Fibroblast of skin of left biceps (primary cell): ENCODE measurements at places on chromosomes 3 and 15.

- no peak for DNase-seq
These were observed 5.1 kb upstream of the SLC25A38 start for GRCh38 chr3:39378088-39378487.

- no peak for DNase-seq
These were observed 314.8 kb upstream of the CTDSPL start for GRCh38 chr3:37546876-37547275.

GRCh38 chr3:22156868-22157267 is 405.9 kb upstream of the ZNF385D start:
- no peak for DNase-seq

- DNase-seq: no peak
These were observed 9.2 kb downstream of the SH2D7 start for GRCh38 chr15:78101423-78102105.

DNA sequence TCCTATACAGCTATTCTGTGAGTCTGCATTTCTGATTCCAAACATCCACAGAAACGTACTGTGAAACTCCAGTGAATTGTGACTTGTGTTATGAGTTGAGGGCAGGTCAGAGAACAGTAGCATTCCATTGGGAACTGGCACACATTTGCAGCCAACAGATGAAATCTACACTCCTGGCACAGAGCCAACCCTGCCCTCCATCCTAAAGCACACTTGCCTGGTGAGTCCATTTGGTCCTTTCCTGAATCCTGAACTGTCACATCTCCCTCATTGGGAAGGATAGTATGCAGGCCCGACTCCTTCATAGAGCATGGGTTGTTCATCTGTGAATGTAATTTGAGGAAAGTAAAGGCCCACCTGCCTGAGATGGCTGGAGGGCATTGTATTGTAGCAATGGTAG is 314.3 kb upstream of the RASGRP1 start:
- DNase-seq: no peak

DNA sequence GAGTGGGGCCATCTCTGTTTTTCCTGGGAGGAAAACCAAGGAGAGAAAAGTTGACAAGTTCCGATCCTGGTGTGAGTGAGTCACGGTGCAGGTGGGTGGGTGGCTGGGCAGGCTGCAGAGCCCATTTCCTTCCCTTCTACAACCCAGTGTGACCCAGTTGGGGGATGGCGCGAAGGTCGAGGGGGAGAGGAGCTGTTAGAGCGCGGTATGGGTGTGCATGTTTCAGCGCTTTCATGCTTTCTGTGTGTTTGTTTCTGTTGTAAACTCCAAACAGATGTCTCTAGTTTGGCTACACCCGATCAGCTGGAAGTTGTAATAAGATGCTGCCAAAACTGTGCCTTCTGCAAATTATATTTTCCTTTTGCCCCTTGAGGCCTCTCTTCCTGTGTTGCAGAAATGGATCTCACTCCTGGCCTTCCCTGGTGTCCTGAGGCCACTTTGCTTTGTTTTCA is 3.8 kb downstream of the FAM43A start:
- DNase-seq: no peak

DNA sequence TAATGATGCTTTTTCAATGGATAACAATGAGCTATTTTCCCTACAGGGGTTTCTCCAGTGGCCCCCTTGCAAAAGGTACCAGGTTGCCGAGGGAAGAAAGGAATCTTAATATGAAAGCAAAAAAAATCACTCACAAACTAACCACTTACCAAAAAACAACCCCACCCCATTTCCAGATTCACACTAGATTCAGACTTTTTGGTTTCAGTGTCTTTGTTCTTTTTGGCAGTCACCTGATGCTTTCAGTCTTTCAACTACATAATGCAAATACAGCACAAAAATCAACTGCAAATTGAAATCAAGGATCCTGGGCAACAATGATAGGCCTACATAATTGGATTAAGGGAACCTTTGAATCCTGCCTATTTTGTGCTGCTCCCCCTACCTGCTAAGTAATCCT is 71.1 kb upstream of the RAP2B start:
- no peak for DNase-seq

- no peak for DNase-seq
These were observed 332.9 kb upstream of the TGFBR2 start for GRCh38 chr3:30273304-30274072.

DNA sequence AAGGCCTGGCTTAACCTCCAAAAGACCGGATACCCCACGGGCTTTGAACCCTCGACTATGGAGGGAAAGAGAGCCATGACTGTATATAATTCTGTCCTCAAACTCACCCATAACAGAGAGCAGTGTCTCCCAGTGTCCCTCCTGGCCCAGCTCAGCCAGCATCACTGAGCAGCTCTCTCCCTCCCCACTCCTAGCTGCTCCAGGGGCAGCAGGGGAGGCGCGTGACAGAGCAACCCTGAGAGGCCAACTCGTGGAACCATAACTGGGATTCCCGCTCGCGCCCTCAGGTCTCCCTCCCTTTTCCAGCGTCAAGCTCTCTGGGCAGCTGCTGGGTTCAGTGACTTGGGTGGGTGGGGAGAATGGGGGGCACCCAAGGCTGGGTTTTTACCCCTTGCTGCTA is 561 bp upstream of the CPLX3 start:
- no peak for DNase-seq

DNA sequence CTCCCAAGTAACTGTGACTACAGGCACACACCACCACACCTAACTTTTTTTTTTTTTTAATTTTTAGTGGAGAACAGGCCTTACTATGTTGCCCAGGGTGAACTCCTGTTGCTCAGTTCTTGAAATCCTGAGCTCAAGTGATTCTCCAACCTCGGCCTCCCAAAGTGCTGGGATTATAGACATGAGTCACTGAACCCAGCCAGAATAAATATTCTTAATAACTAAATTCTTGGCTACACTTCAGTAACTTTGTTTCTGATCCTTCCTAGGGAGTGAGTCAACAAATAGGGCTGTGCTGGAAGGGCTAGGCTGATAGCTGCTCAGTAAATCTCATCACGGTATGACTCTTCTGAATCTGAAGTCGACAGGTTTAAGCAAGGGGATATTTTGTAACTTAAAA is 56.6 kb downstream of the P3H2 start:
- DNase-seq: peak; percentile 86

DNA sequence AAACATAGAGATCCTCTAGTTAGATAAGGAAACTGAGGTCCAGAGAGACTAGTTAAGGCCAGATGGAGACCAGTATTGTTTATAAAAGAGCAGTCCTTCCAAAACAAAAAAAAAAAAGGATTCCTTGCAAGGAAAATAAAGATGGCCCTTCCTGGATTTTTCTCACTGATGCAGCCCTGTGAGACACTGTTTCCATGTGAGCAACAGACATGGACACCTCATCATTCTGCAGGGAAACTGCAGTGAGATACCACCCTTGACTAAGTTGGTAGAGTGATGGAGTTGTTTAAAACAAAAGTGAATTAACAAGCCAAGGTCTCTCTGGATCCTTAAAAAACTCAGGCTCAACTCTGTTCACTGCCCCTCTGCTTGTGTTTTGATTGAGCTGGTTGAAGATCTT is 65.6 kb upstream of the MYZAP start:
- DNase-seq: no peak

GRCh38 chr15:75738014-75738646 is 25.5 kb upstream of the CSPG4 start:
- DNase-seq: no peak

DNA sequence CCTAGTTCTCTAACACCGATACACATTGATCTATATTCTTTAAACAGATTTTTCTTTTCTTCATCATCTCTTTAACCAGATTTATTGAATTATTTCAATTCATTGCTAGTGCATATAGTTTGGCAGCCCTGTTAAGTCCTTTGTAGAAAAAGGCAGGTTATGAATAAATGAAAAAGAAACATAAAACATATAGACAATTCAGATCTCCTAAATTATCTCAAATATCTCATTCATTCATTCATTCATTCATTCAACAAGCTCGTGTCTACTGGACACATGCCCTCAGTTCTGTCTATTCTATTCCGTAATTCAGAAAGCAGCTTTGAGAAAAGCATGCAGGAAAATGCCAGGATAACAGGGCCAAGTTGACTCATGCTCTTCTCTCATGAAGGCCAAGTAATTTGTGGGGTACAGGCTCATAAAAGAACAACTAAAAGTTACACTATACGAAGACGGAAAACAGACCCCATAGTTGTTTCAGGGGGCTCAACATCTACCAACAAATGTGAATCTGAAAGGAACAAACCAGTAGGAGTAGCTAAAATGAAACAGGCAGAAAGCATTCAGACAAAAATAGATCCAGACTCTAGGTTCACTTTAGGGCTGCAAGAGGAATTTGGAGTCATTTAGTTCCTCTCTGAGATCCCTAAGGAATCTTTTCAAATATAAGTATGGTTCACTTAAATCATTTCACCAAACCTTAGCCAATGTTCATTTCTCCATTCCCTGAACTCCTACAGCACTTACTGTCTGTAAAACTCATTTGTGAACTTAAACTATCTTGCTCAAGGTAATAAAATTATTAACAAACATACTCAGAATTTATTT is 7.5 kb downstream of the ZNF148 start:
- no peak for DNase-seq

DNA sequence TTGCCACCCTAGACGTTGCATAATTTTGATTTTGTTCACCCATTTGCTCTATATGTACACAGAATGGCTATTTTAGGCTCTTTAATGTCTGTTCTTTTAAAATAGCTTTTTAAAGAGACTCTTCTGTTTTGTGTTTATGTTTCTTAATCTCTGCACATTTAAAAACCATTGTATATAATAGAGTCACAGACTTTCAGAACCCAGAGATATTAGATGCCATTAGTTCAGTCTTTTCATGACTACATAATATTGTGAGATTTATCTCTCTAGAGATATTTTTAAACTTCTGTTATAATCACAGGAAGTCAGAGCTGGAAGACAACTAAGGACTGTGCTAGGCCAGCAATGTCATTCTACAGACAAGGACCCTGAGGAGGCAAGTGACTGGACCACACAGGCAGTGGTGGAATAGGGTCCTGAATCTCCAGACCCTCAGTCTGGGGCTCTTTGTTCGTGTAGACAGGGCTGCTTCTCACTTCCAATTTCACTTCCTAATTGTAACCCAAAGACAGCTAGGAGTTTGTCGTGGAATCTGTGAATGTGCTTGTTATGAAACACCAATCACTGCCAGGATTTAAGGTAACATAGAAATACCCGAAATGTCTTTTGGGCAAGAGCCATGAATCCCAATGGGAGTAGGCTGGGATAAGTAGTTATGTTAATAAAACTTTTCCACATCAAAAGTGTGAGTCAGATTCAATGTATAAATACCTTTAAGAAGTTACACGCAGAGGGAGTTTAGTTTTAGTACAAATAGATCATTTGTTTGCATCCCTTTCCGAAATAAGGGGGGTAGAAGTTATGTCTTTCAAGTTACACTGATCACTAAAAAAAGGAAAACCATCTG is 165.2 kb upstream of the ROPN1 start:
- no peak for DNase-seq

DNA sequence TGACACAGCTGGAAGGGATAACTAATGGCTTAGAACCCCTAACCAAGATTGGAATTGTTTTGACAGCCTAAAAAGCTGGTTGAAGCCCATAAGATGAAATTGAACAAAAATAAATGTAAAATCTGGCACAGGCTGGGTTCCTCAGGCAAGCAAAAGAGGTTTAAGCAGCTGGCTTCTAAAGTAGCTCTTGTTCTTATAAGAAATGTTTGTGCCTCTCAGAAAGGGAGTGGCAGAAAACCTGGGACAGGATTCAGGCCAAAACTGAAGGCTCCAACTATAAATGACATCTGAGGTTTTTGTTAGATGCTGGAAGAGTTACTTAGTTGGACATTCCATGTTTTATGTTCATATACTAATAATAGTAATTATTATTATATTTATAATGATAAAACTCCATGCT is 378.3 kb downstream of the CNTN4 start:
- no peak for DNase-seq

- no peak for DNase-seq
These were observed 60.4 kb upstream of the ATP2B2 start for GRCh38 chr3:10565814-10566213.

DNA sequence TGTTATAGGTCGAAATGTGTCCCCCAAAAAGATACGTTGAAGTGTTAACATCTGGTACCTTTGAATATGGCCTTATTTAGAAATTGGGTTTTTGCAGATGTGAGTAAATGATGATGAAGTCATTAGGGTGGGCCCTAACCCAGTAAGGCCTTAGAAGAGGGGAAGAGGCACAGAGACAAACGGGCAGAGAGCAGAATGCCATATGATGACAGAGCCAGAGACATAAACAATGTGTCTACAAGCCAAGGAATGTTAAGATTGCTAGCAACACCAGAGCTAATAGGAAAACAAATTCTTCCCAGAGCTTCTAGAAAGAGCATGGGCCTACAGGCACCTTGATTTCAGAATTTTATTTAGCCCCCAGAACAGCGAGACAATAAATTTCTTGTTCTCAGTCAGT is 693.1 kb upstream of the NECTIN3 start:
- no peak for DNase-seq

- no peak for DNase-seq
These were observed 123.9 kb downstream of the FEZF2 start for GRCh38 chr3:62249484-62249776.

GRCh38 chr3:152056987-152057386 is 183.5 kb downstream of the SUCNR1 start:
- DNase-seq: no peak

DNA sequence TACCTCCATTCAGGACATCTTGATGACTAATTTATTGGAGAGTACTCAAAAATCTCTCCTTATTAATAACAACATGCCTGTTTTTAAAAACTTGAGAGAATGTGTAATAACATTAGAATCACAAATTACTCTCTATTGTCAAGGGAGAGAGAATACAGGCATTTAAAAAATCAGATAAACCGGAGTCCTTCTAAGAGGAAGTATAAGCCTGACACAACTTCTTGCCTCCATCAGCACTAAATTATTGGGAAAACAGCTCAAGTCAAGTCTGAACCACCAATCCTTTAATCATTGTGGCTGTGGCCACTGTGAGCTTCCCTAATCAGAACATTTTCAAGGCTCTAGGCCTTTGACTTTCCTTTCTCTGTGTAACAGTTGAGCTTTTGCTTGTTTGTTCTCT is 38.0 kb downstream of the SSR3 start:
- DNase-seq: no peak

DNA sequence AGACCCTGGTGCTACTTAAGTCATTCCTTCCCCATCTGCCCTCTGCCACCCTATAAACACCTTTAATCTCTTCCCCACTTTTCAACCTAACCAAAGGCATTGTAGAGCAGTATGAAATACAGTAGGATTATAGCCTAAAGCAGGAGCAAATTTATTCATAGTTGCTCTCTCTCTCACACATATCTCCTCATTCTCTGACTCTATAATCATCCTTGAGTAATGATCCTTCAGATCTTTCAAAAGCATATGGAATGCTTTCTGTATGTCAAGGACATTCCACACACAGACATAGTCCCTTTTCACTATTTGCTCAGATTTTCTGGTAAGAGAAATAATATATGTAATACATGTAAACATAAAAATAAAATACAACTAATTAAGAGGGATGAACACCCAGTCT is 54.1 kb downstream of the TRPC1 start:
- DNase-seq: no peak

DNA sequence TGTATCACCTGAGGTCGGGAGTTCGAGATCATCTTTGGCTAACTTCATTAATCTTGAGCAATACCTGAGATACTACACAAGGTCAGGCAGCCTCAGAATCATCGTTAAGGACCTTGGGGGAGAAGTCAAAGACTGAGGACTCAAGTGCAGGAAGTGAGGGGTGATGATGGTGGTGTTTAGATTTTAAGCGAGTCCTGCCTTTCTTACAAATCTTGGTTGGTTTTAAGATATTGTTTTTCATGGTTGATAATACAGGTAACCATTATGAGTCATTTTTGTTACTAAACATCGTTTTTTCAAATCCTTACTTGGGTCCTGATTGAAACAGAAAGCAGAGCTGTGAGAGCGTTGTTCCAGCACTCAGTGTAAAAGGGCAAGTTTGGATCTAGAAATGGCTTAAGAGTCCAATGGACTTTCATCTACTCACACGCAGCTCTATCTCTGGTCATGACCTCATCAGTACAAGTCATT is 4.1 kb downstream of the RASGRP1 start:
- no peak for DNase-seq
